ENCODE measurements at places on chromosomes 2 and 18.
A peak's percentile ranks its signal among the peaks of the same experiment; 100 is the strongest.

- DNase-seq: no peak
Observed at GRCh38 chr2:55119711-55120487, 69.6 kb upstream of the RTN4 start.

- no peak for DNase-seq
Observed at GRCh38 chr2:13255485-13255884, 538.7 kb downstream of the TRIB2 start.

DNA sequence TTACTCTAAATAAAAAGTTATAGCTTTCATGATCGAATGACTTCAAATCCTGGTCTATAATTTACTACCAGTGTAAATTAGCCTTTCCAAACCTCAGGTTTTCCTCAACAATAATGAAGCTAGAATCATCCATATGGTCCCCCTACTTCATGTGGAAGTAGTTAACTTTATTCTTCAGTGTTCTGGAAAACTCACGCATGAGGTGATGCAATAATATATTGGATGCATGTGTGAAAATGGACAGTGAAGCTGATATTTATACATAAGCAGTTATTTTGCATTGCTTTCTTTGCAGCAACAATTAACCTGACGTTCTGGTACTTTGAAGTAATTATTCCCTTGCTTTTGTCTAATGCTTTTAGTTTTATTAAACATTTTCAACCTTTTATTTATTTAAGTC is 18.6 kb upstream of the UNC80 start:
- no peak for DNase-seq

GRCh38 chr2:85578243-85579180 is 1.1 kb downstream of the VAMP8 start:
- no peak for DNase-seq

GRCh38 chr2:151030663-151031230 is 230.9 kb downstream of the RBM43 start:
- DNase-seq: no peak

GRCh38 chr18:398935-399630 is 101.4 kb downstream of the COLEC12 start:
- no peak for DNase-seq

DNA sequence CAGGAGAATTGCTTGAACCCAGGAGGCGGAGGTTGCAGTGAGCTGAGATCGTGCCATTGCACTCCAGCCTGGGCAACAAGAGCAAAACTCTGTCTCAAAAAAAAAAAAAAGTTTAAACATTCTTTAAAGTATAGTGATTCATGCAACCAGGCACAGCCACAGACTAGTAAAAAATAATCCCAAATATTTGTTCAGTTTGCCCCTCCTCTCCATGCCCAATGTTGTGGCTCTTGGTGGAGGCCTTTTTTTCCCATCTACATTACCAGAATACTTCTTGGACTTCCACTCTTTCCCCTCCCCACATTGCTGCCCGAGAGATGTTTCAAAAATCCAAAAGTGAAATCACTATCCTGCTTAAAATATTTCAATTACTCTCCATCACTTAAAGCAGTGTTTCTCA is 5.1 kb upstream of the MALT1 start:
- DNase-seq: no peak

DNA sequence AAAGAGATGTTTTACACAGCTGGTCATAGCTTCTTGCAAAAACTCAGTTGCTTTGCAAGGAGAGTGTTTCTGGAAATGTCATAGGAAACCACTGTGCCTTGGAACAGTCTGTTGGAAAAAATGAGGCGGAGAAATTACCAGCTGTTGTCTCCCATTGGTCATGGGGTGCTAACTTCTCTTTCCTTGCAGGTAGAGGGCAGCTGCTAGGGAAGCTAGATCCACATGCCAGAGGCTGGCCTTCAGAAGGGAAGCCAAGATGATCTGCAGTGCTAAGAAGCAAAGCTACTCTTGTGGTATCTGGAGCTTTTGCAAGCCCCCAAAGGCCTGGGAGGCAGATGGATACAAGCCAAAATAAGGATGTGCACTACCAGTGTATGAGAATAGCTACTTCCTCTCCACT is 34.8 kb upstream of the LAMA1 start:
- DNase-seq: no peak

GRCh38 chr2:131828164-131828561 is 300.5 kb downstream of the CCDC74A start:
- DNase-seq: no peak

DNA sequence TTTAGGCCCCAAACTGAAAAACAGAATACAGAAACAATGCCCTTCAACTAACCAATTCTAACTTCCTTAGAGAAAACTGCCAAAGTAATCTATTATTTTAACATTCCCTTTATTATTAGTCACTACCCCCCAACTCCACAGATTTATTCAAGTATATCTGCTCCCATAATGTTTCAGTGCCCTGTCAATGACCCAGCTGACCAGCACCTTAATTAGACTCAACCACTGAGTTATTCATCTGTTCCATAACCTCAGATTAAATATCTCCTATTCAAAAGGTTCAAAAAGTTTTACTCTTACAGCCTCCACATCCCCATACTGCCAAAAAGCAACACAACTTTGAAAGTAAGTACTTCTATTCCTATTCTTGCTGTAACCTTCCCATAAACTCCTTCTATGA is 202.4 kb downstream of the EXOC6B start:
- no peak for DNase-seq

- DNase-seq: no peak
Observed at GRCh38 chr2:203774760-203775159, 68.3 kb downstream of the CD28 start.

GRCh38 chr2:150570712-150571111 is 83.2 kb upstream of the RND3 start:
- DNase-seq: no peak

- no peak for DNase-seq
Observed at GRCh38 chr2:237258116-237258515, 155.8 kb downstream of the COL6A3 start.

DNA sequence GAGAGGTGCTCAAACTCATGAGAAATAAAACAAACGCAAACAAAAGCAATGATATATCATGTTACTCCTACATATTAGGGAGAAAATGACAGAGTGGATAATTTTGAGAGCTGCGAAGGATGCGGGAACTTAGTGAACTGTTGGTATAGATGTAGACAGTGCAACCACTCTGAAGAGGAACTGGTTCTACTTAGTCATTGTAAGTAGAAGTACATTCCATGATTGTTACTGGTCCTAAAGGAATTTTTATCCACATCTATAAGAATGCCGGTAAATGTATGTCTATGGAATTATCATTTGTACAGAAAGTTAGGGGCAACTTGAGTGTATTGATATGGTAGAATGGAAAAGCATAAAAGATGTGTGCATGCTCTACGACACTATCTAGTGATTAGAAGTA is 1238.4 kb downstream of the LRP1B start:
- no peak for DNase-seq

DNA sequence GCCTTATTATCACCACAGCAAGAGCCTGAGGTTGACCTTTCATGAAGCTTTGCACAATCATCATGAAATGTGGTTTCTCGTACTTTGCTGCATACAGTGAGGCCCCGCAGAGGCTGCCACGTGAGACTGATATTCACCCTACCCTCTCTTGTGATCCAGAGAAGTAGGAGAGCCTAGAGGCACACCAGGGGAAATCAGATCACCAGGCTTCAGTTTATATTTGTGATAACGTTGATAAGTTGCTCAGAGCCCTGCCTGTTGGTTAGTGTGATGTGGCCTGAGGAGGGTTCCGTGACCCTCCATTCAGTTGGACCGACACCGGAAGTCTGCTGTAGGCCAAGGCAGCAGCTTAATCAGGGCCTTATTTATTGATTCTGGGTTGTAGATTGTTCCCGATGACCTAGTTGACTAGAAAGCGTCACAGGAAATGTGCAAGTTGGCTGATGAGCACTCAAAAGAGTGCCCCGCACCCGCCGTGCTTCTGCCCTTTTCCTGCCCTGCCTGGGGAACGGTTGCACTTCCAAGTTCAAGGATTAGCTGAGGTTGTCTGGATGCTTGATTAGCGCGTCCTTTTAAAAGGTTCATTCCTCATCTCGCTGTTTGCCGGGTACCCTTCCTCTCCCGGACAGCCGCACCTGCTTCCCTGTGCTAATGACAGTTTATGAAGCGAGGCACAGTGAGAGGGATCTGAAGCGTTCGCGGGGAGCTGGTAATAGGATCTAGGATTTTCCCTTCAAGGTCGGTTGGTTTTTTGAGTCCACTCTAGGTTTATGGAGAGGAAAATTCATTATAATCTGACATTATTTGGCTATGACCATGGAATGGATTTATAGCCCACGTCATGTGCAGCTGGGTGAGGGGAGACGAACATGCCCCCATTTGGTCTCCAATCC is 146.4 kb downstream of the SH3RF3 start:
- DNase-seq: no peak

DNA sequence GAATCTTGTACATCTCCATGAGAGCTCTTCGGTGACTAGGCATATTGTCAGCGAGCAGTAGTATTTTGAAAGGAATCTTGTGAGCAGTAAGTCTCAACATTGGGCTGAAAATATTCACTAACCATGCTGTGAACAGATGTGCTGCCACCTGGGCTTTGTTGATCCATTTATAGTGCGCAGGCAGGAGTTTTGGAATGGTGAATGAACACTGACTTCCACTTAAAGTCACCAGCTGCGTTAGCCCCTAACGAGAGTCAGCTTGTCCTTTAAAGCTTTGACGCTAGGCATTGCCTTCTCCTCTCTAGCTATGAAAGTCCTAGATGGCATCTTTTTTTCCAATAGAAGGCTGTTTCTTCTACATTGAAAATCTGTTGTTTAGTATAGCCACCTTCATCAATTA is 4.1 kb downstream of the ASB1 start:
- DNase-seq: no peak

DNA sequence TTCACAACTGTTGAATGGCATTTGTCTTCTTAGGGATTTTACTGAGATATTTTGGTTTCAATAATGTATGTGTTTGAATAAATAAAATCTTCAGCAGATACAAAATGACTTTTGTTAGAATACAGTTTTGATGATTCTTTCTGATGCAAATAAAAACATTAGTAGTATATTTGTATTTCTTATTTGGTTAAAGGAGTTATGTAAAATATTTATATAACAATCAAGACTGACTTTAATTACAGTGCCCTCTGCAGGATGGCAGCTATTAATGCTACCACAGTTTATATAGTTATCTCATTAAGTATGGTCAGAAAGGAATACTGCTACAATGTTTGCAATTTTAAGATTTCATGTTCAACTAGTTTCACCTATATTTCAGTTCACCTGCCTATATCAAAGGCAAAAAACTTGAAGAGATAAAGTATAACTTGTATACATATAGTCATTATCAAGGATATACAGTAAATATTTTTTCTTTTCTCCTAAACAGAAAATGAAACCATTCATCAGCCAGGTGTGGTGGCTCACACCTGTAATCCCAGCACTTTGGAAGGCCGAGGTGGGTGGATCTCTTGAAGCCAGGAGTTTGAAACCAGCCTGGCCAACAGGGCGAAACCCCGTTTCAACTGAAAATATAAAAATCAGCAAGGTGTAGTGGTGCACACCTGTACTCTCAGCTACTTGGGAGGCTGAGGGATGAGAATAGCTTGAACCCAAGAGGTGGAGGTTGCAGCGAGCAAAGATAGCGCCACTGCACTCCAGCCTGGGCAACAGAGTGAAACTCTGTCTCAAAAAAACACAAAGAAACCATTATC is 19.8 kb downstream of the ARL5A start:
- no peak for DNase-seq

GRCh38 chr2:8525582-8526402 is 156.1 kb upstream of the ID2 start:
- DNase-seq: no peak

- no peak for DNase-seq
Observed at GRCh38 chr2:60439219-60439974, 114.1 kb downstream of the BCL11A start.

DNA sequence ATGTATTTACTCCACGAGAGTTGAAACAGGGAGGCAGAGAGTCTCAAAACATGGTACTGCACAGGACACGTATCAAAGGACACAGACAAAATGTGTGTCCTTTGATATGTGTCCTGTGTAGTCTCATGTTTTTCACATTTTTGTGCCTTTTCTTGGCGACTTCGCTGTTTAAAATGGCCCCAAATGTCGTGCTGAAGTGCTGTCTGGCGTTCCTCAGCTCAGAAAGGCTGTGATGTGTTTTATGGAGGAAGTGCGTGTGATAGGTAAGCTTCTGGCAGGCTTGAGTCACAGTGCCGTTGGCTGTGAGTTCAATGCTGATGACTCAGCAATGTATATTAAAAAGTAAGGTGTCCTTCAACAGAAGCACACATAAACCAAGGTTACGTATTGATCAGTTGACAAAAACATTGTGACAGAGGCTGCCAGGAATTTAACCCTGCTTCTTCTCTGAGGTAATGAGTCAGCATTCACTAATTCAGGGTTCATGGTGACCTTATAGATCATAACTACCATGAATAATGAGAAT is 78.2 kb downstream of the DYSF start:
- no peak for DNase-seq

DNA sequence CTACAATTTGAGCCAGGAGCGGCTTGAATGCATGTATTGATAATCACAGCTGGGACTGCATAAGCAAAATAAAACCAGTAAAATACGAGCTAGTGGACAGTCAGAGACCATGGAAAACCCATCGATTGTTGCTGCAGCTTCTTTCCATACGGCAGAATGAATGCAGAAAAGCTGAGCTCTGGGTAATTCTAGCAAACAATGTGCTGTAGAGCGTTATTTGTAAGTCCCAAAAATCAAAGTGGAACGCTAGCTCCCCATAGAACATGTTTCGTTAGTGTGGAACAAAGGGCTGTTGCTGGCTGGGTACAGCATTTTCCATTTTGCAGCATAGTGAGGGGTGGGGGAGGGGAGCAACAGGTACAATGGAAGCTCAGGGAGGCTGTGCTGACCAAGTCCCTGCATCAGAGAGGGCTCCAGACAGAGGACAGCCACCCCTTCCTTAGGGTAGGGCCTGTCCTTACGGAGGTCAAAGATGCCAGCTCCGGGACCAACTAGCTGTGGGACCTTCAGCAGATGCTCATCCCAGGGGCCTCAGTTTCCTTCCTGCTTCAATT is 74.1 kb downstream of the BOD1L2 start:
- no peak for DNase-seq

- no peak for DNase-seq
Observed at GRCh38 chr18:54690198-54690597, 99.2 kb downstream of the DYNAP start.

DNA sequence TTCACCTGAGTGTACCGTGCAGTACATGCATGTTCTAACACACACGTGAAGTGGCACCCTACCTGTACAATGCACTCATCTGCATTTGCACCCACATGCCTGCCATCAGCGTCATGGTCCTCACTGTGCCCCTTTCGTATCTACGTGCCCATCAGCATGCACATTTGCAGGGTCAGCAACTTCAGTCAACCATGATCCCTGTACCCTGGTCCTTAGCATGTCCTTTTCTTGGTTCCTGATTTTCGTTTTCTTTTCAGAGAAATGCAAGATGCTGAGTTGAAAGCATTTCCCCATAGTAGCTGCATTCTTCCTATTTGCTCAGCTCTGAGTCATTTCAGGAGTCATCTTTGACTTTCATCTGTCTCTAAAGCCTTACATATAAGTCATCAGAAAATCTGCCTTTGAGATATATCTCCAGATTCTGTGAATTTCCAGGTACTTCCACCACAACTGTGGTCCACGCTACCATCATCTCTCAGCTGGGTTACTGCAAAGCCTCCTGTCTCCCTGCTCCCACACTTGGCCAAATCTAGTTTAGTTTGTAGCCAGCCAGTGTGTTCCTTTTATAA is 14.7 kb upstream of the PUM2 start:
- peak; percentile 80 for DNase-seq

Measured in stimulated activated effector memory CD8-positive, alpha-beta T cell treated with anti-CD3 and anti-CD28 coated beads, Interleukin-12 subunit alpha, Interleukin-12 subunit beta, amount 100 ng/mL, for 72 hours (primary cell).